Daoy (cell line): ENCODE measurements at places on chromosomes 7 and 10. TPM values are rescaled to one million over a fixed set of nuclear protein-coding genes. Genes with fewer than 3 reads are reported as not detected.

GRCh38 chr10:128868481-128868880 is 598.6 kb upstream of the MGMT start:
- no peak for DNase-seq

GRCh38 chr7:152341039-152341913 is 94.5 kb downstream of the KMT2C start:
- peak; percentile 63 for DNase-seq

GRCh38 chr10:125765835-125766234 is 9.8 kb downstream of the MMP21 start:
- DNase-seq: no peak

DNA sequence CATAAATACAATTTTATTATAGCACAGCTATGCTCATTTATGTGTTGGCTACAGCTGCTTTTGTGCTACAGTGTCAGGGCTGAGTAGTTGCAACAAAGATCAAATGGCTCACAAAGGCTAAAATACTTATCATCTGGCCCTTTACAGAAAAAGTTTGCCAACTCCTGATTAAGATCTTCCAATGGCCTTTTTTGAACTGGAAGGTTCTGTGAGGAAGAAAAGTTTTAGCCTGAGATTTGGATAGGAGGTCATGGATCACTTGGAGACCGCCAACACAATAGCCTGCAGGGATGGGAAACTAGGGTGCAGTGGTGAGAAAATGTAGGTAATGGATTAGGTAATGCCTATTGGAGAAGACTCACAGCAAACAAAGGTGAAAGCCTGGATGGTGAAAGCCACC is 169.8 kb downstream of the NOC3L start:
- DNase-seq: peak; percentile 77

DNA sequence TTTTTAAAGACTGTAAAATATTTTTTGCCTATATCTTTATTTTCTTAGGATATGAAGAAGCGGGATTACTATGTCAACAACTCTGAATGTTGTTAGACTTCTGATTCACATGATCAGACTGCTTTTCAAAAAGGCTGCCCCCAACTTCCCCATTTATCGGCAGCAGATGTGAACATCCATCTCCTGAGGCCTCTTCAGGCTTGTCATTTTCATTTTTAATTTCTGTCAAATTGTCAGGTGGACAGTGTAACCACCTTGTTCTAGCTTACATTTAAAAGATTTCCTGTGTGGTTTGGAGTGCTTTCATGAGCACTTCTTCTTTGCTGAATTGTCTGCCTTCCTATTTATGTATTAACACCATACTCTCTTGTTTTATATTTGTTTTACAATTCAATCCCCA is 78.8 kb upstream of the GSDME start:
- no peak for DNase-seq

DNA sequence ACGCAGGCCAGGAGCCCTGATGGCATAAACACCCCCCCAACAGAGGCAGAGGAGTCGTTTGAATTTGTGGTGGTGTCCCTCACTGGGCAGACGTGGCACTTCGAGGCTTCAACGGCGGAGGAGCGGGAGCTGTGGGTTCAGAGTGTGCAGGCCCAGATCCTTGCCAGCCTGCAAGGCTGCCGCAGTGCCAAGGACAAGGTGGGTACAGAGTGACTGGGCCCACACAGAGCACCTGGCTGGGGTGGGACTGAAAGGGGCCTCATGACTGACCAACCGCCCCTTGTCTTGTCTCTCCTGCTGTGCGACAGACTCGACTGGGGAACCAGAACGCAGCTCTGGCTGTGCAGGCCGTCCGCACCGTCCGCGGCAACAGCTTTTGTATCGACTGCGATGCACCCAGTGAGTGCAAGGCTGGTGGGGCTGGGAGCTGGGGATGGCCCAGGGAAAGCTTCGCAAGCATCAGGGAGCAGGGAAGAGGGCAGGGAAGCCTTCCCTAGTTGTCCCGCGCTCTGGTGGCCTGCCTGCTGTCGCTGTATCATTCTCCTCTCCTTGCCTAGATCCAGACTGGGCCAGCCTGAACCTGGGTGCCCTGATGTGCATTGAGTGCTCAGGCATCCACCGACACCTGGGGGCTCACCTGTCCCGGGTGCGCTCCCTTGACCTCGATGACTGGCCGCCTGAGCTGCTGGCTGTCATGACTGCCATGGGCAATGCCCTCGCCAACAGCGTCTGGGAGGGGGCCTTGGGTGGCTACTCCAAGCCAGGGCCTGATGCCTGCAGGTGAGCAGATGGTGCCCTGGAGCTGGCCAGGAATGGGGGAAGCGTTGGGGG is 25.4 kb downstream of the GBX1 start:
- no peak for DNase-seq

AKR1C8 gene
- not detected in 2 replicates for total RNA-seq

ACTR3C gene
- 0.06 and 2.7 TPM in 2 replicates for total RNA-seq

SPDYE8 gene
- not detected in 2 replicates for total RNA-seq
